DMS153 (cell line): ENCODE measurements at places on chromosomes 3 and 15.

- no peak for DNase-seq
Observed at GRCh38 chr15:33476908-33477307, 166.1 kb downstream of the RYR3 start.

- DNase-seq = no peak
Observed at GRCh38 chr3:17639765-17640164, 102.7 kb downstream of the TBC1D5 start.

GRCh38 chr3:143206955-143207337 lies 87.4 kb downstream of the CHST2 start:
- DNase-seq = no peak

- DNase-seq = no peak
Observed at GRCh38 chr3:82002491-82002890, 241.0 kb upstream of the GBE1 start.

GRCh38 chr3:129943020-129943419 lies 31.5 kb upstream of the TRH start:
- no peak for DNase-seq

- no peak for DNase-seq
Observed at GRCh38 chr3:178950676-178951075, 120.9 kb downstream of the ZMAT3 start.

- no peak for DNase-seq
Observed at GRCh38 chr3:27174530-27174929, 194.7 kb downstream of the NEK10 start.

- DNase-seq = peak; percentile 48
Observed at GRCh38 chr15:52256366-52256765, 39.2 kb downstream of the MYO5C start.

DNA sequence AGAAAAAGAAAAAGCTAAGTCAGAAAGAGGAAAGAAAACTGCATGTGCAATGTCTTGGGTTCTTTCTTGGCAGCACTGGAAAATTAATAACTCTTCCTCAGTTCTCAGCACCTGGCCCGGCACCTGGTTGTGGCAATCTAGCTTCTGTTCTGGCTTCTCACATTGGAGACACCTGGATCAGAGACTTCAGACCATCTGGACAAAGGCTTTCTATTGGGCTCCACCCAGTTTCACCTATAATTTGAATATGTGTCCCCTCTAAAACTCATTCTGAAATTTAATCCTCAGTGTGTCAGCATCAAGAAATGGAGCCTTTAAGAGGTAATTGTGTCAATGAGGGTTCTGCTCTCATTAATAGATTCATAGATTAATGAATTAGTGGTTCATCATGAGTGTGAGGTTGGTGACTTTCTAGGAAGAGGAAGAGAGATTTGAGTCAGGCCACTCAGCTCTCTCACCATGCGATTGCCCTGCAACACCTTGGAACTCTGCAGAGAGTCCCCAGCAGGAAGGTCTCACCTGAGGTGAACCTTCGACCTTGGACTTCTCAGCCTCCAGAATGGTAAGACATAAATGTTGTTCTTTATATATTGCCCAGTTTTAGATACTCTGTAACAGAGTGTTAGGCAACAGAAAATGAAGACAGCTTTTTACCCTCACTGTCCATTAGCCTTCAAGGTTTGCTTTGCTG lies 679.9 kb downstream of the NTRK3 start:
- DNase-seq = no peak

- DNase-seq = no peak
Observed at GRCh38 chr3:26558257-26558656, 64.3 kb upstream of the LRRC3B start.

DNA sequence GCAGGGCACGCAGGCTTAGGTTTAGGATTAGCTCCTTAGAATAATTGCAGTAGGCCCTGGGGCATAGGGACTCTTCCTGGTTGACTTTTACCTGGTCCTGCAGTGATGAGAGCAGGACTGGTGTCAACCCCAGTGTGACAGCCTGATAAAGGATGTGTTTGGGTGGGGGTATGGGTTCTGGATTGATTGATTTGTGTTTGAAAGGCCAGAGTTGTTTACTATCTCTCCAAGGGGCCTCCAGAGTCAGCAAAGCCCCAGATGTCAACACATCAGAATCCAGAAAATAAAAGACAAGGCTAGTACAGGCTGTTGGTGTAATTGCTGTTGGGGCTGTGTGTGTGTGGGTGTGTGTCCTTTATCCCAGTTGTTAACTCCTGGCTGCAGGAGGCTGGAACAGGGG lies 122.3 kb downstream of the CHRNA7 start:
- DNase-seq = no peak

DNA sequence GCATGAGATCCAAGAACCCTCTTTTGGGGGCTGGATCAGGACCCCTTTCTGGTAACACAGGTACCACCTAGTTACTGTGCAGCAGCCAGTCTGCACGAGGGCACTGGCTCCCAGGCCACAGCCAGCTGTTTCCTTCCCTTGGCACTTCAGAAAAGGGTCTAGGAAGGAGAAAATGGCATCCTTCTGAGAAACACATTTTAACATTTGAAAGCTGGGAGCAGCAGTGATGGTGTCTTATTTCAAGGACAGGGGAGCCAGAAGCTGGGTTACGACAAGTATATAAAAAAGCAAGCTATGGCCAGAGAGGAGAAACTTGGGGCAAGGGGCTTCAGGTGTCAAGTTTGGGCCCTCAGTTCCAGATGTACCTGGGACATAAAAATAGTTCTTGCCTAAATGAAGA lies 282.8 kb downstream of the CTNNB1 start:
- DNase-seq = no peak
